ENCODE measurements at places on chromosomes 16 and 17.

DNA sequence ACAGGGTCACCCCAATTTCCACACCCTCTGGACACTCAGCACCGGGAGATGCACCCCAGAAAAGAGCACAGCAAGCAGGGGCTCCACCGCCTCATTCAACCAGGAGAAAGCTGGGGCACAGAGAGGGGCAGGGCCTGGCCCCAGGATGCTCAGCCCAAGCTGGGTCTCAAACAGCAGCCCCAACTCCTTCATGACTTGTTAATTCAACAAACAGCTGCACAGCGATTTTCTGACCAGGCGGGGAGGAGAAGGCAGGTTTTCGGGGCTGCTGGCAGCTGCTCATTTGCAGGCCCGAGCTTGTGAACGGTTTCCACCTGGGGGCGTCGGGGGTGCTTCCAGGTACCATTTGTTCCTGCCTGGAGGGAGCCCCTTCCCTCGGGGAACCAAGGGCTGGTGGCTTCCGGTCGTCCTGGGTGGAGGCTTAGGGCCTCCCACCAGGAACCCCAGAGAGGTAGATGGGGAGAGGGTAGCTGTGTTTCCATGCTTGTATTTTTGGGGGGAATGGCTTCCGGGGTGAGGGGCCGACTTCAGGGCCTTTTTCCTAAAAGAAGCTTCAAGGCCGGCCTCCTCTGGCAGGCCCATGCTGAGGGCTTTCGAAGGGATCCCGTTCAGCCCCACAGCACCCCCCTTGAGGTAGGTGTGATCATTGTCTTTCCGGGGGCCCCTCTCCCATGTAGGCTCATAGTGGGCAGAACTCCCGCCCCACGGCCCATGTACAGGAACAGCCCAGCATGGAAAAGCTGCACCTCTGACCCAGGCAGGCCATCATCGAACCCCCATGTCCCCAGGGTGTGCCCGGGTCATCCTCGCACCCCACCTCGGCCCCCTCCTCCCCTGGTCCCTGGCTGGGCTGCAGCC, 191.6 kb upstream of the GSE1 start:
- no peak for DNase-seq

DNA sequence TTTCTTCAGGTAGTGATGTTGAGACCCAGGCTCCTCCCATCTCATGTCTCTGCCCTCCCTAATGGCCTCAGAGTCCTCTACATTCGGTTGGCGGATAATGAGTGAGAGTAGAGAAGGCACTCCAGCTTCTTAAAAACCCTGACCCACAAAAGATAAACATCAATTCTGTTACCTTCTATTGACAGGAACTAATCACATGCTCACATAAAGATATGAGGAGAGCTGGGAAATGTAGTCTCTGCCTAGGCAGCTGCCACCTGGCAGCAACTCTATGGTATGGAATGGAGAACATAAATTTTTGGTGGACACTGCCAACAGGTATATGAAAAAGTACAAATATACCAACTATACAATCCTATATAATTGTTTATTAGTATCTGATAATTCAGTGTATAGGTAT, 110.7 kb upstream of the HLF start:
- DNase-seq, result no peak

GRCh38 chr17:2881295-2881694, 85.1 kb downstream of the RAP1GAP2 start:
- no peak for DNase-seq

- DNase-seq, result no peak
Observed at GRCh38 chr17:67725373-67725791, 7.6 kb downstream of the NOL11 start.

GRCh38 chr16:21001262-21001661, 100.7 kb downstream of the LYRM1 start:
- no peak for DNase-seq

DNA sequence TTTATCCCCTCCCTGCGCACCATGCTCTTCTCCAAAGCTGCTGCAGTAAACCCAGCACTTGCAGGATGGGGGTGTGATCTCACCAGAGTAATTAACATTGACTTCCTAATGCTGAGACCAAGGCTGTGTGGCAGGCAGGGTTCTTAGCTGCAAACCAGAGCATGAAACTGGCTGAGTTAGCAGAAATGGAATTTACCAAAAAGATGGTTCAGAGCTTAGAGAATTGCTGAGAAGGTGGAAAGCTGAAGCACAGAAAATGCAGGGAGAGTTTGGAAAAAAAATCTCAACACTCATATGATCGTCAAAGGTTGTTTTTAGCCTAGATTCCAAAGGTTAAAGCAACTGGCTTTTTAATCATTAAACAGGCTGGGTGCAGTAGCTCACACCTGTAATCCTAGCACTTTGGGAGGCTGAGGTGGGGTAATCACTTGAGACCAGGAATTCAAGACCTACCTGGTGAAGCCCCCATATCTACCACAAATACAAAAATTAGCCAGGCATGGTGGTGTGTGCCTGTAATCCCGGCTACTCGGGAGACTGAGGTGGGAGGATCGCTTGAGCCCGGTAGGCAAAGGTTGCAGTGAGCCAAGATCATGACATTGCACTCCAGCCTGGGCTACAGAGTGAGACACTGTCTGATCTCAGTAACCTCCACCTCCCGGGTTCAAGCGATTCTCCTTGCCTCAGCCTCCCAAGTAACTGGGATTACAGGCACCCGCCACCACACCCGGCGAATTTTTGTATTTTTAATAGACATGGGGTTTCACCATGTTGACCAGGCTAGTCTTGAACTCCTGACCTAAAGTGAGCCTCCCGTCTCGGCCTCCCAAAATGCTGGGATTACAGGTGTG, 6.0 kb upstream of the TXNDC11 start:
- DNase-seq, result no peak

DNA sequence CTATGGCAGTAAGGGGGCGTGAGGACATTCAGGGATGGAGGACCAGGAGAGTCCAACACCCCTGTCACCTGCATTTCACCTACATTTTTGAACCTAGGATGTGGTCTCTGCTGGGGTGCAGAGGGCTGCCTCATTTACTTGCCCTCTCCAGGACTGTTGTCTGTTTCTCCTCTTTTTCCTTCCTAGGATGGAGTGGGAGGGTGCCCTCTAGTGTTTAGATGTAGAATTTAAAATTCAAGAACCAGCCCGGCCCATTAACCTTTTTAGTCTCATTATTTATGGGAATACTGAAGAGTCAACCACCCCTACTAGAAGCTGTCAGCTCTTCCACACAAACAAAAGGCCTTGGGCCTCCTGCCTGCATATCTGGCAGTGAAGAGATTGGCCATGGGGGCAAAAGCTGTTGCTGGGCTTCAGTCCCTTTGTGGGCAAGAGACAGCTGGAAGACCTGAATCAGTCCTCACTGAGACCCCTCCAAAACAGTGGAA, 2.5 kb upstream of the STARD3 start:
- no peak for DNase-seq

DNA sequence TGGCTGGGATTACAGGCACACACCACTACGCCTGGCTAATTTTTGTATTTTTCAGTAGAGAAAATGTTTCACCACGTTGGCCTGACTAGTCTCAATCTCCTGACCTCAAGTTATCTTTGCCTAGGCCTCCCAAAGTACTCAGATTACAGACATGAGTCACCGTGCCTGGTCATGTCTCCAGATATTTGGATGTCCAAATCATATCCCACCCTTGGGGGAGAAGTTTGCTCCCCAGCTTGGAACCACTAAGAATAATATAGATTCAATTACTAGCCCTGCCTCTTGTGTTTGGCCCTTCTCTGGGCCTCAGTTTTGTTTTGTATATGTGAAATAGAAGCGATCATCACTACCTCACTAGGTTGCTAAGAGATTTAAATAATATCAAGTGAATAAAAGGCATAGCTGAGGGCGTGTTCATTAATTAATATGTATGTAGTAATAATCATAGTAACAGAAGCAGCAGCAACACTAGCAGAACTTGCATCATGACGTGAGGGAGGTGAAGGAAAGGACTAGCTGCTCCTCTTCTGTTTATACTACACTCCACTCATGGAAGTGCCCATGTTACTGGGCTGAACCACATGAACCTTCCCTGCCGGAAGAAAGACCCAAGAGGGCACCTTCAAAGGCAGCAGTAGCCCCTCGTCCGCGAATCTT, 253.6 kb upstream of the XYLT1 start:
- DNase-seq, result no peak

- DNase-seq, result no peak
Observed at GRCh38 chr17:66966704-66967418, 2.4 kb downstream of the CACNG4 start.

DNA sequence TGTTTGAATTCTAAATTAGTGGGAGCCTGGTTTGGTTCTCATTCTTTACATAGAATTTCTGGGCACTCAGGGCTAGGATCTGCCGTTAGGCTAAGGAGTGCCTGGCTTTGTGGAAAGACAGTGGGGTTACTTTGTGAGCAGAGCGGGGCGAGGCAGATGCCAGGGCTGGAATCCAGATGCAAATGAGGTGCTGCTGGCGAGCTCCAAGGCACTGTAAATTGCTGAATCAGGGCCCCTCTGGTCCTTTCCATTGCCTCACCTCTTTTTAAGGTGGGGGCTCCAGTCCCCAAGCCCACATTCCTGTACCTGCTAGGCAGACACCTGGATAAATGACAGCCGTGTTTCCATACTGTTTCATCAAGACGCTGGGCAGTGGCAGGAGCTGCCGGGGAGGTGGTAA, 33.8 kb downstream of the PIPOX start:
- no peak for DNase-seq

GRCh38 chr16:27839419-27839818, 224.1 kb downstream of the GSG1L start:
- no peak for DNase-seq

- DNase-seq, result no peak
Observed at GRCh38 chr17:63382826-63383225, 63.3 kb downstream of the CYB561 start.

GRCh38 chr16:71520550-71520949, 5.7 kb upstream of the CHST4 start:
- no peak for DNase-seq

DNA sequence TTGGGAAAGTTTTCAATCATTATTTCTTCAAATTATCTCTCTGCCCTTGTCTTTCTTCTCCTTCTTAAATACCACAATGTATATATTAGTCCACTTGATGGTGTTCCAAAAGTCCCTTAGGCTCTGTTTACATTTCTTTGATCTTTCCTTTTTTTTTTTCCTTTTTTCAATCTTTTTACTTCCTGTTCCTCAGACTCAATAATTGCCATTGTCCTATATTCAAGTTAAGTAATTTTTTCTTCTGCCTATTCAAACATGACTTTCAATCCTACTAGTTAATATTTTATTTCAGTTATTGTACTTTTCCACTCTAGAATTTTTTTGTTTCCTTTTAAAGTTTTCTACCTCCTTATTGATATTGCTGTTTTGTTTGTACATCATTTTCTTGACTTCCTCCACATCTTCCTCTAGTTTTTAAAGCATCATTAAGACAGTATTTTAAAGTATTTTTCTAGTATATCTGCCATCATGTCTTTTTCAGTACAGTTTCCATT, 15.8 kb upstream of the UQCRC2 start:
- no peak for DNase-seq

All from stimulated activated CD4-positive, alpha-beta T cell treated with anti-CD3 and anti-CD28 coated beads, Interleukin-1b, Interleukin-23, amount 100 ng/mL, for 4 hours (primary cell).